SW 1271 (cell line): ENCODE measurements at places on chromosomes 16 and 17.

DNA sequence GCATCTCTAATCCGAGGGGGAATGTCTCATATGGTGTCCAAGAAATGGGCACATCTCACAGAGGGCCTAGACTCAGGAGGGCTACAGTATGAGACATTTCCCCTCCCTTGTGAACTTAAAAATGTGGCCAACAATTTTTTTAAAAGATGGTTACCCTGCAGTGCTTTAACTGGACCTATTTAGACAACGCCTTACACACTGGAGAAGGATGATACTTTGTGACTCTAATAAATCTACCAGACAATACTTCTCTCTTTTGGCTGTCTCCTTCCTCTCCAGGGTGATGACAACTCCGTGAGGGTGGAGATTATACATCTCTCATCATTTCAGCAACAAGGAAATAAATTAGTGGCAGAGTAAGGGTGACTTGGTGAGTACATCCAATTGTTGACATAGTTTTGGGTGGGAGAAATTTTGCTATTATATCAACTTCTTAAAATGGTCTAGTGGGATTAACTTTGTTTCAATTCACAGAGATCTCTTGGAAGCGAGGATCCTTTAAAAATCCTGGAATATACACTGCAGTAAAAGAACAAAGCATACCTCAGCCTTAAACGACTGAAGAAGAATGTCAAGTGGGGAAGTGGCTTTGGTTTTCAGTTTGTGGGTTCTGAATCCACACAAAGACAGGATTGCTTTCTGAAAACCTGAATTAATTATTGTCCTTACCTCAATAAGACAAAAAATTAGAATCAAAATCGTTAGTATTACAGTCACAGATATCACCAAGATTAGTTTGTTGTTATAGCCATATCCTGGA is 89.8 kb downstream of the KPNA2 start:
- DNase-seq = no peak

DNA sequence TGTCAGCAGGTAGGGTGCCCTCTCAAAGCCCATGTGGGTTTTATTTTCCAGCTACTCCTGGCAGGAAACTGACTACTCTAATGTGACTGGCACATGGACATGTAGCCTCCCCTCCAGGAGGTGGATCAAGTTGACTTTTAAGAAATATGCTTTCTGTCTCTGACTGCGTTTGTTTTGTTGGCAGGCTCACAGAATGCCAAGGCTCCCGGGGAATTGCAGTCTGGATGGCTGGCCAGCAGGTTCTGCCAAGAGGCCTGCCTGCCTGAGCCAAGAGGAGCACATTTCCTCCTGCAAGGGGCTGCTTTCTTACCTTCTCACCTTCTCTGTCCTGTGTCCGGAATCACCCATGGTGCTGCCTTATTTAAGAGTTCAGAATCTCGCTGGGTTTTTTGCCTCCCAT is 217.3 kb upstream of the ERCC4 start:
- DNase-seq = no peak

- no peak for DNase-seq
Observed at GRCh38 chr16:6297666-6298410, 1034.8 kb upstream of the RBFOX1 start.

DNA sequence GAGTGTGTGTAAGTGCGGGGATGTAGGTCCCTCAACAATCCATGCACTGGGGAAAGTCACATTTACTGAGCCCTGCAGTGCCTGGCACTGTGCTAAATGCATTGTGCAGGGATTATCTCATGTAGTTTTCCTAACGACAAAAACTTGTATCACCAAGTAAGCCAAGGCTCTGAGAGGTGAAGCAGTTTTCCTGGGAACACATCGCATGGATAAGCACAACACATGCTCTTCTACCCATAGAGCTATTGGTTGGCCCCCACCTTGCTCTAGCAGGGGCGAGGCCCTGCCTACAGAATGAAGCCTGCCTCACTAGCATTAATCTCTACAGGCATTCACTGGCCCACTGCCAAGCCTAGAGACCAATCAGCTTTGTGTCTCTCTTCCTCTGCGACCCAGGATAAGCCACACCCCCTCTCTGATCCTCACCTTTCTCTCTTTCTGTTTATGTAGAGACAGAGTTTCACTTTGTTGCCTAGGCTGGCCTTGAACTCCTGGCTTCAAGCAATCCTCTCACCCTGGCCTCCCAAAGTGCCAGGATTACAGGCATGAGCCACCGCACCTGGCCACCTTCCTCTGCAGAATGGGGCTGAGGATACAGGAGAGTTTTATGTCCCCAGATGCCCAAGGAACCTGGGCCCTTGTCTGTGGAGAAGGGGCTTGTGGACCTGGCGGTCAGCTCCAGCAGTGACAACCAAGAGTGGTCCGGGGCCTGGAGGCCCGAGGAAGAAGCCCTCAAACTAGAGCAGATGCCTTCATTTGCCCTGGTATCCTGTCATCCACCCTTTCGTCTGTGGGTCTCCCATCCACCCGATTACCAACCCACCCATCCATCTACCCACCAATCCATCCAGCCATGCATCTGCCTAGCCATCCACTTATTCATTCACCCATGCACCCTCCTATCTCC is 12.8 kb downstream of the CDH16 start:
- no peak for DNase-seq

GRCh38 chr16:12017558-12017957 is 41.0 kb downstream of the SNX29 start:
- DNase-seq = no peak

DNA sequence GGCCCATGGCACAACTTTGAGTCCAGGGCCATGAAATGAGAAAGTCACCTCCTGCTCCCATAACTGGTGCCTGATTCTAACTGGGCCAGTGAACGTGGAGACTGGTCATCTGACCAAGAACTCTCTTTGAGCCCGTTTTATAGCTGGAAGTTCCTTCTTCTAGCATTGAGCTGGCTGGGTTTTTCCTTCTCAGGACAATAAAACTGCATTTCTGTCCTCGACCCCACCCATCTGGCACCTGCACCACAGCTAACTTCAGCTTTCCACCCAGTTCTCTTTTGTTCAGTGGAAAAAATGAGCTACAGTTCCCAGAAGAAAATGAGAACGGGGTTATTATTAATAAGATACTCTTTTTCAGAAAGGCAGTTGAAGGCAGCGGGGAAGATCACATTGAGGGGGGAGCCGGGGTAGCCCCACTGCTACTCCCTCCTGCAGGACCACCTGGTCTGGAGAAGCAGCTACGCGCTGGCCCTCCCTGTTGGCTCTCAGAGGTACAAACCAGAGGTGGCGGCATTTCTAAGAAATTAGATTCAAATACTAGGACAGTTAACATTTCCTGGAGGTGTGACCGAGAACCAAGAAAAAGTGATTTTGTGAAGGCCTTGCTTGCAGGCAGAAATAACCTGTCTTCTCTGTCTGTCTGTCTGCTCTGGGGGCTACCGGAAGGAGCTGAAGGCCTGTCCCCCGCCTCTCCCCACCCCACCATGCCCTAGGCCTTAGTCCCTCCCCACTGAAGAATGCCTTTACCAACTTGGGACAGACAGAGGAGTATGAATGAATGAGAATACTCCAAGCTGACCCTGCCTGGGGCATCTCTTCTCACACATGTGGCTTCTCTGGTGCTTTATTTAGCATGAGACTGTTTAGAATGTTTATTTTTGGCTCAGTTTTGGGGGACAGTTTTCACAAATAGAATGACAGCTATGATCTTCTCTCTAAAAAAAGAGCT is 123.9 kb downstream of the XYLT1 start:
- DNase-seq = no peak

GRCh38 chr16:56294579-56294978 is 103.3 kb downstream of the GNAO1 start:
- DNase-seq = no peak

GRCh38 chr16:51306116-51306515 is 155.0 kb upstream of the SALL1 start:
- DNase-seq = no peak

GRCh38 chr17:78737332-78737731 is 44.7 kb downstream of the CYTH1 start:
- peak; percentile 26 for DNase-seq

DNA sequence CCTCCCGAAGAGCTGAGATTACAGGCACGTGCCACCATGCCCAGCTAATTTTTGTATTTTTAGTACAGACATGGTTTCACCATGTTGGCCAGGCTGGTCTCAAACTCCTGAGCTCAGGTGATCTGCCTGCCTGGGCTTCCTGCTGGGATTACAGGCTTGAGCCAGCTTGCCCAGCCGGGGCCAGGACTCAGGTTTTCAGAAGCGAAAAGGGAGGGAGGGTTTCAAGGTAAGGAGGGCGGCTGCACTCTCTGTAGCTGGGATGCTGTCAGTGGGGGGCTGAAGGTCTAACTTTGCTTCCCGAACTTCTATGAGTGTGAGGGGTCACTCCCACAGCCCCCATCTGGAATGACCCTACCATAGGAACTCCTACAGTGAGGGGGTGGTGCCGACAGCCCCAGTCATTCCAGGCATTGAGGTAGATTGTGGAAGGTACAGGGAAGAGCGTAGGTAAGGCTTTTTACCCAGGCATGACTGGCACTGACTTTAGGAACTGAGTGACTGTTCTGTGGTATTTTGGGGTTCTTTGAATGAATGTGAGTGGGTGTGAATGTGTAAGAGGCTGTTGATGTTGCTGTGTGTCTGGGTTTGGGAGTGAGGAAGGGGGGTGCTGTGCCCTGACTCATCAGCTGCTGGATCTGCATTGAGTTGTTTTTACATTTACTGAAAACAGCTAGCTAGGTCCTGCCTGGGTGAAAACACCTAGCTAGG is 3.8 kb upstream of the C1QL1 start:
- DNase-seq = no peak

GRCh38 chr17:74368341-74369081 is 1.2 kb downstream of the GPR142 start:
- DNase-seq = no peak

DNA sequence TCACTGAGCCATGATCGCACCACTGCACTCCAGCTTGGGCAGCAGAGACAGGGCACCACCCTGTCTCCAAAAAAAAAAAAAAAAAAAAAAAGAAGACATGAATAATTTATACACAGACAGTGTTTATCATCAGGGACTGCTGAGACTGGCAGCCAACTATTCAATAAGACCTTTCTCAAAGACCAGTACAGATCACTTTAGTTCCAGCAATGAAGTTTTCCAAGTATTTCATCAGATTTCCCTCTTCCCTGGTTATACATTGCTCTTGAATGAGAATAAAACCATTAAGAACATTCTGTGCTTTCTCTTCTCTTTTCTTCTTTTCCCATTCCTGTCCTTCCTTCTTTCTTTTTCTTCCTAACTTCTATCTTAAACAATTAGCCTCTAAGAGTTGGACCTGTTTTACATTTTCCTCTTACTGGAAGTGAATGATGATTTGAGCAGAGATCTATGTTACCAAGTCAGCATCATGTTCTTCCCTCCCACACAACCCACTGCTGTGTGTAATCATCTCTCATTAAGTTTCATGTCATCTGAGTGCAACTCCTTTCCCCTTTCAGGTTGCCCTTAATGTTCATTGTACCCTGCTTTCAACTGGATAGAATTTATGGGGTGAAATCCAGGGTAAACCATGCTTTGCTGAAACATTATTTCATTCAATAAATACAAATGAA is 35.9 kb upstream of the SMIM36 start:
- no peak for DNase-seq

DNA sequence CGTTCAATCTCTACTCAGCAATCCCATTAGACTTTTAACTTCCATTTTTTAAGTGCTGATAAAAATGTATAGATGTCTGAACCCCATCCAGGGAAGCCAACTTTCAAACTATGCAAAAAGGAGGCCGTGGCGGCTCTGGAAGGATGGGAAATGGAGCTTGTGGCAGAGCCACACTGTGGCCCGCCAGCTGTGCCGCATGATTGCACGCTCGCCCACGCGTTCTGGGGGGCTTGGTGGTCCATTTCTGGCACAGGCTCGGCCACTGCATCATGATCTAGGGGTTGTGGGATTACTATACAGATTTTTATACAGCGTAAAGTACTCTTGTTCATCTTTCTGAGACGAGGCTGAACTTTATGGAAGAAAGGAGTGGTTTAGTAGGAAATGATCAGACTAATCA is 57.6 kb downstream of the FOXL1 start:
- no peak for DNase-seq

- DNase-seq = no peak
Observed at GRCh38 chr16:72240466-72240865, 68.5 kb upstream of the PMFBP1 start.

- DNase-seq = no peak
Observed at GRCh38 chr17:82858376-82859126, 18.7 kb upstream of the ZNF750 start.

DNA sequence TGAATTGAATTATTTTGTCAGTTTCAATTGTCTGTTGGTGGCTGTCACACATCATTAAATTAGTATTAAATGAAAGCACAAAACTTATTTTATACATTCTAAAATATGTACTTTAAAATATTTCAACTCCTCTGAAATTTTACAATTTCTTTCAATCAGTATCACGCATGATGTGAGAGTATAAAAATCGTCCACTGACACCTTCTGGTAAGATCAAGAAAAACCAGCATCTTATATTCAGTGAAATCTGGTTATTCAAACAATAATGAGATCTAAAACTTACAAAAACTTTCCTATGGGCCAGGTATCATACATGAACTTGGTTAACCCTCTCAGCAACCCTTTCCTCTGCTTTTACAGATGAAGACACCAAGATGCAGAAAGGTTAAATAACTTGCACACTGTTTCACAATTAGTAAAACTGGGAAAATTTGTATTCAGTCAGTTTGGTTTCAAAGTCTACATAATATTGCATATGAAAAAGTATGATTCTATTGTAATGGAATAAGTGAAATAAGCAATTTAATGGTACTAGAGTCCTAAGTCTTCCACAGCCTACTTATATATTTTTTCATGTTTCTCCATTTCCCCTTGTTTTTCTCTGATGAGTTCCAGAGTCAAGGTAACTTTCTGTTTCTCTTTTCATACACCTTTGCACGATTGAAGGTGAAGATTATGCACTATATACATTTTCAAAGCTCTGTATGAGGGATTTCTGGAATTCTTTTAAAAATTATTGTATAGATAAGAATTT is 58.7 kb downstream of the EFCAB5 start:
- DNase-seq = no peak

DNA sequence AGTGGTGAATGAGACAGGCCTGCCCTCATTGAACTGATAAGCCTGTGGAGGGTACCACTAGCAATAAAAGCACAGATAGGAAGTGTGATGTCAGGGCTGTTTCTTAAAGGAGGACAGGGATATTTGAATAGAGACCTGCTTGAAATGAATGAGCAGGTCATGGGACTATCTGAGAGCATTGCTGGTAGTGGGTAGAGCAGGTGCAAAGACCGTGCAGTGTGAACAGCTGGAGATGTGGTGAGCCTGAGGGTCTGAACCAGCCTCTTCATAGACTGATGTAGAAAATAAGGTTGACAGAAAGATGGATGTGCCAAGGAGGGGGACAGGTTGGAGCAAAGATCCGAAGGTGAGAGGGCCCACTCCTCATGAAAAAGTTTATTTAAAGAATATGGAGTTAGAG is 2.4 kb downstream of the NUP93 start:
- no peak for DNase-seq

DNA sequence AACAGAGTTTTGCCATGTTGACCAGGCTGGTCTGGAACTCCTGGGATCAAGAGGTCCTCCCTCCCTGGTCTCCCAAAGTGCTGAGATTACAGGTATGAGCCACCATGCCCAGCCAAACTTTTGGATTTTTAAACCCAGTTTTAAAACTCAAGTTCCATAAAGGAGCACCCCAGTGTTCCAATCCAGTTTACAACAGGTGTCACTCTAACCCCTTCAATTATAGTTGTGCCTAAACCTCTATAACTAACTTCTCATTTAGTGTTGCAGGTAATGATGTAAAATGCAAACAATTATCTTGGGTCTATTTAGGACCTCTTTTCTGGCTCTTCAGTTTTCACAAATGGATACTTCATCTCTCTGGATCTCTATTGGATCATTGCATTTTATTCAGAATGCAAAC is 7.8 kb upstream of the ADAP2 start:
- no peak for DNase-seq
